ENCODE measurements at places on chromosomes 6 and 20. TPM values are rescaled to one million over a fixed set of nuclear protein-coding genes. Genes with fewer than 3 reads are reported as not detected.

Gene TREM1
- total RNA-seq: 1.4 TPM

Gene CFAP61
- not detected for total RNA-seq

Gene TMEM74B
- 1.4 TPM for total RNA-seq

DNA sequence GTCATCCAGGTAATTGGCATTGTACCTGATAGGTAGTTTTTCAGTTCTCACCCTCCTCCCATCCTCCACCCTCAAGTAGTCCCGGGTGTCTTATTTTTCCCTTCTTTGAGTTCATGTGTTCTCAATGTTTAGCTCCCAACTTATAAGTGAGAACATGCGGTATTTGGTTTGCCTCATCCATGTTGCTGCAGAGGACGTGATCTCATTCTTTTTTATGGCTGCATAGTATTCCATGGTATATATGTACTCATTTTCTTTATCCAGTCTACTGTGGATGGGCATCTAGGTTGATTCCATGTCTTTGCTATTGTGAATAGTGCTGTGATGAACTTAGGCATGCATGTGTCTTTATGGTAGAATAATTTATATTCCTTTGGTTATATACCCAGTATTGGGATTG lies 45.8 kb downstream of the RPRD1B start:
- DNase-seq: no peak

DNA sequence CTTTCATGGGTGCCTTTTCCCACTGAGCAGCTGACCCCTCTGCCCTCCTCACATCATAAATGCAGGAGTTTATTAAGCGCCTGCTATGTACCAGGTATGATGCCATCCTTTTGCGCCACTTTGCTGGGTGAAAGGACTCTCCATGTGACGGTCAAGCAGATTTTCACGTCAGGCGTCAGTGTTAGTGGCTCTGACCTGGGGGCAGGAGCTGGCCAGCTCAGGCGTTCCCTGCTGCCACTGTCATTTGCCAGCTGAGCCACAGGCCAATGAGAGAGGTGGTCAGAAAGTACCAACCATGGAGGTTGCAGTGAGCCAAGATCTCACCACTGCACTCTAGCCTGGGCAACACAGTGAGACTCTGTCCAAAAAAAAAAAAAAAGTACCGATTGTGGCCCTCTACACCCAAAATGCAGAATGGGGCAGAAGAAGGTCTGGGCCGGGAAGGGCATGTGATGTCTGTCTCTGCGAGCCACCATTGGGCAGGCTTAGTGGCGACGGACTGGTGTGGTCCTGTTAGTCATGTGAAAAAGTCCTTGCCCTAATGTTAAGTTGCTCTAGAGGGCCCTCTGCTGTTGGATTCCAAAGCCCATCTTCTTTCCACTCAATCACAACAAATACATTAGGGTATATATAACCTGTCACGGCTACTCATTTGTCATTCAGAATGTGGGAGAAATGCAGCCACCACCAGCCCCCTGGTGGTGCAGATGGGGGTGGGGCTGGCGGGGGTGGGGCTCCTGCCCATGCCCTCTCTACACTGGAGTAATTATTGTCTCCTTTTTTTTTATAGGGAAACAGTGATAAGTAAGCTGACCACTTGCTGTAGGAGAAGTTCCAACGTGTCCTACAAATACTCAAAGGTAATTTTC lies 18.4 kb upstream of the SLC22A1 start:
- peak; percentile 51 for DNase-seq

- DNase-seq: peak; percentile 69
Observed at GRCh38 chr6:150189122-150189521, 46.3 kb downstream of the PPP1R14C start.

- no peak for DNase-seq
Observed at GRCh38 chr20:52127309-52127708, 64.3 kb downstream of the ZFP64 start.
